ENCODE measurements at places on chromosomes 1 and 21. TPM values are rescaled to one million over a fixed set of nuclear protein-coding genes. Genes with fewer than 3 reads are reported as not detected.
A peak's percentile ranks its signal among the peaks of the same experiment; 100 is the strongest.

Gene TTC34
- total RNA-seq: 0.42 TPM

Gene FCRL1
- total RNA-seq: not detected

Gene BGLAP
- total RNA-seq: 2.7 TPM

Gene S100A14
- total RNA-seq: 1.8 TPM

Gene KCNJ10
- total RNA-seq: 0.07 TPM

DNA sequence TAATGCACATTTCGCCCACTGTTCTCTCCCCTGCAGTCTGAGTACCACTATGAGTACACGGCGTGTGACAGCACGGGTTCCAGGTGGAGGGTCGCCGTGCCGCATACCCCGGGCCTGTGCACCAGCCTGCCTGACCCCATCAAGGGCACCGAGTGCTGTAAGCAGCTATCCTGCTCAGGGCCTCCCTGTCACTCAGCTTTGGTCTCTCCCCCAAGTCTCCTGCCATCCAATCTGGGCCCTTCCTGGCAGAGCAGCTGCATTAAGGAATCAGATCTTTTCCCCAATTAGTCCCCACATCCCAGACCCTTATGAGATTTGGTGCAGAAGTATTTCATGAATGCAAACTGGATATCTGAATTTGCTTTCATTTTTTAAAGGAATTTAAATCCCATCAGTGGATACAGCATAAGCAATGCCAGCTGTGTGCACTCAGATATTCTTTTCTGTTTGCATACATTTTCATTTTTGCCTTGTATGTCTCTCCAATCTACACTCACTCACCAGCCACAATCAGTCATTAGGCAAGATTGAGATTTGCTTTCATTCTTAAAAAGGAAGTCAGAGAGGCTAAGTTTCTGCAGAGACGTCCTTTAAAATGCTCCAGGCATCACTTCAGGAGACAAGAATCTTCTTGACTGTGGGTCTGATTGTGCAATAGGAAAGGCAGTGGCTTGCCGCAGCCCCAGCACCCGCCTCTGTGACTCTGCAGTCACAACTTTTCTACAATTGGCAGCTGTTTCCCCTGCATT is 48.1 kb downstream of the ELAPOR1 start:
- DNase-seq: peak; percentile 42

DNA sequence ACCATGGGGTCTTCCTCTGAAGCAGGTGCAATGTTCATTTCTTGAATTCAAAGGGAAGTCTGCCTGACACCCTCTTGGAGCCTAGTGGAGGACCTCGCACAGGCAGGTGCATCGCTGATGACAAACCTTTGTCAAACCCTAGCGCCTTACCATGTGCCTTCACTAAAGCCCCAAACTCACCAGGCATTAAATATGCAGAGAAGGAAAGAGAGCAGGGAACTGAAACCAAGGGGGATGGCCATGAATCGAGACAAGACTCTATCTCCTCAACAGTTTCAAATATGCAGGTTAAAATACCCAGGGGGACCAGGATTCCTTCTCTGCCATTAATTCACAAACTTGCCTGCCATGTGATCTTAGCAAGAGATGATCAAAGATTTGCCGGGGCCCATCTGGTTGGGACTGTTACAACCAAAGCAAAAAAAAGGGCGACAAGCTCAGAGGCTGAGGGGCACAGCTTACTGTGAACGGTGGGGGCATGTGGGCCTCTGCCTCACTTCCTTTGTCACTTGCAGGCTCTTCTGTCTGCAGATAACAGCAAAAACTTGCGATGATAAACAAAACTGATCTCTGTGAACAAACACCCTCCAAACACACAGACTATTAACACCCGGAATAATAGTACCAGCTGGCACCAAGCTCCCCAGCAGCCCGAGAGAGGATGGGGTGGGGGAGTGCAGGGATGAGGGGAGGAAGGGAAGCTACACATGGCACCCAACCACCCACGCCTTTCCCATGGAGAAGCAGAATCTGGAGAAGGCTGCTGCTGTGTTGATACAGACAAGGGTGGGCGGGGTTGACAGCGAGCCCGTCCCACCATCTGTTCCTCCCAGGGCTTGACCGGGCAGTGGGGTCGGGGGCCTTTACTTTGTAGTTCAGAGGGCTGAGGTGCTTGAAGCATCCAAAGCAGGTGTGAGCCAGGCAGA is 33.9 kb downstream of the TMEM63A start:
- DNase-seq: no peak

GRCh38 chr1:45380730-45381129 is 40.5 kb upstream of the MUTYH start:
- no peak for DNase-seq

DNA sequence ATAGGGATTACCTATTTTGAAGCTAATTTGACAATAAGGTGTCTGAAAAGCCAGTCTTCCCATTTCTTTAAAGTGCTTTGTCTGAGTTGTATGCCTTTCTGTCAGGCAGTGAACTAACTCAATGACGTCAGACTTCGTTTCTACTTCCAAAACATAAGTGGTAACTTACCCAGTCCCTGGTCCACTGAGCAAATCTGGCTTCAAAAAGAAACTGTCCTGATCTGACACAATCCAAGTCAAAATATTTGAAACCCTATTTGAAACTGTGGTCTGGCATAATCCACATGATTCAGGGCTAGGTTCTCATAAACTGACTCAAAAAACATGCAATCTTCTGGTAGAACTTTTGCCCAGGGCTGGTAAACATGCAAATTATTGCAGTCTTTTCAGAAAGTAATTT is 34.0 kb downstream of the DIRAS3 start:
- no peak for DNase-seq

DNA sequence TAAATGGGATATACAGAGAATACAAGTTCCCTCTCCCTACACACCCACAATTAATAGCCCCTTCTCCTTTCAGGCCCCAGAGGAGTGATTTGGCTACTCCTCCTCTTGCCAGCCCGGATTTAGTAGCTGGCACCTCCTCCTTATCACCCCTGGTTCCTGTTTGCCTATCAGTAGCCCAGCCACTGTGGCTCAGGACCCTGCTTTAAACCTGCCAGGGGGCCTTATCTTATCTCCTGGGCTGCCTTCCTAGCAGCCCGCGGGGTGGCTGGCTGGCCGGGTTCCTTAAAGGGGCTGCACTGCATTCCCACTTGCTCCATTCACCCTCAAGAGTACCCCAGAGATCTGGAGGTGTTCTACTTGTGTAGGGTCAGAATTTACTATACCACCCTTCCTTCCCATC is 70.4 kb downstream of the PLEKHA6 start:
- DNase-seq: peak; percentile 57

- DNase-seq: no peak
These were observed 68.8 kb upstream of the LYST start for GRCh38 chr1:235935235-235936225.

- no peak for DNase-seq
These were observed 268.0 kb downstream of the PTGER3 start for GRCh38 chr1:70779571-70779970.

DNA sequence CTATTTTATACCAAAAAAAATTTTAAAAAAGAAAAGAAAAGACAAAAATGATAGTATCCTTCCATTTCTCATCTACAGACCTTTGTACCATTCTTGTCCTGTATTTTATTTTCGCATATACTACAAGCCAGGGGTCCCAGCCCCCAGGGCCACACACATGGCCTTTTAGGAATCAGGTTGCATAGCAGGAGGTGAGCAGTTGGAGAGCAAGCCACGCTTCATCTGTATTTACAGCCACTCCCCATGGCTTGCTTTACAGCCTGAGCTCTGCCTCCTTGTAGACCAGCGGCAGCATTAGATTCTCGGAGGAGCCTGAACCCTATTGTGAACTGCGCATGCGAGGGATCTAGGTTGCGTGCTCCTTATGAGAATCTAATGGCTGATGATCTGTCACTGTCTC is 39.8 kb downstream of the RASSF5 start:
- no peak for DNase-seq

DNA sequence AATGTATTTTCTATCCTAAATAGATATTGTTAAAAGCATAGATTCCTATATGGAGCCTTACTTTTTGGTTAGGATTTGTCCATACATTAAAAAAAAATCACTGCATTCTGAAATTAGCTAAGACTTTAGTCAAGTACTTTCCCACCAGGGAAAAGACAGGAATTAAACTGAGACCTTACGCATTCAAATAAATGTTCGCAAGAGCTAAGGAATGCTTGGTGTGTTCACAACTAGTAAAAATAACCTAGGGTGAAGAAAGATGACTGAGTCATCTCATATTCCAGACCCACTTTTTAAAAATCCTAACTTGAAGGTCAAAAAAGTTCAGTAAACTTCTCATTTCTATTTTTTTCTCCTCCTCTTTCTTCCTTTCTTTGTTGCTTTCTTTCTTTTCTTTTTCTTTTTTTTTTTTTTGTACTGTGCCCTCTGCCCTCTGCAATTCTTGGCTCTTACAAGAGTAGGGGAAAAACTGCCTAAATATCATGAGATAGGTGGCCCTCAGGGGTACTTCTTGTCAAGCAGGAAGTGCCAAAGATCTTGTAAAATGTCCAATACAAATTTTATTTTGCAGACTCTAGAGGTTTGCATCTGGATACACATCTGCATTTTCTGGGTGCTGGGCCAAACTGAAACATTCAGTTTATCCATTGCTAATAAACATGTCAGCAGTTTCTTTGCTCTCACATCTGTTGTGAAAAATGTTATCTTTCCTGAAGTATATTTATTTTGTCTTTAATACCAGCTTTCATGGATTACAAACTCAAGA is 121.4 kb upstream of the GORAB start:
- no peak for DNase-seq

DNA sequence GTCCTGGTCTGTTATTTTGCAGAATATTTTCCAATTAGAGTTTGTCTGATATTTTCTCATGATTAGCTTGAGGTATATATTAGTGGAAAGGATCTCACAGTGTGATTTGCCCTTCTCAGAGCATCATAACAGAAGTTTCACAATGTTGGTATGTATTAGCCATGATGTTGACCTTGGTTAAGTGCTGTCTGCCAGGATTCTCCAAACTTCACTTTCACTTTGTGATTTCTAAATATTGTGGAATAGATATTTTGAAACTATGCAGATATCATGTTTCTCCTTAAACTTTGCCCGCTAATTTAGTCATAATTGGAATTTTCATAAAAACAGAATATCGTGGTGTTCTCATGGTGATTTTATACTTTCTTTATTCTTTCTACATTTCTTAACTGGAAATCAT is 98.0 kb upstream of the DEPDC1 start:
- DNase-seq: no peak

DNA sequence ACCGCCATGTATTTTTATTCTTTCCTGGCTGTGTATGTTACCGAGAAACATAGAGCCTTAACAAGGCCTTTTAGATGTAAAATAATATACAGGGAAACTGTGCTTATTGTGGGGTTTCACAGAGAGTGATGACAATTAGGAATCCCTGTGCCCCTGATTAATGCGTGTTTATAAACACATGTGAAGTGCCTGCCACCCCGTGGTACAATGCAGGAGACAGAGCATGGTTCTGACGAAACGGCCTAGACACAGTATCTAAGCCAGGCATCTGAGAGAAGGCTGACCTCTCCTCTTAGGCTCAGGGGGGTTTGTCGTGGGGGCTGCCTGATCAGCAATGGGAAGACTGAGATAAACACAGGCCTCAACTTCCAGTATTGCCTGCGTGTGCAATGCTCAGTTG is 200.0 kb downstream of the AJAP1 start:
- DNase-seq: no peak

GRCh38 chr1:93180723-93181613 is at the start of gene CCDC18:
TSS of gene CCDC18 (plus strand) at chr1:93180724. CDS start at chr1:93183362, 2,638 bp downstream.
- peak; percentile 19 for DNase-seq

- DNase-seq: no peak
These were observed 116.6 kb upstream of the ZBTB40 start for GRCh38 chr1:22334860-22335550.

DNA sequence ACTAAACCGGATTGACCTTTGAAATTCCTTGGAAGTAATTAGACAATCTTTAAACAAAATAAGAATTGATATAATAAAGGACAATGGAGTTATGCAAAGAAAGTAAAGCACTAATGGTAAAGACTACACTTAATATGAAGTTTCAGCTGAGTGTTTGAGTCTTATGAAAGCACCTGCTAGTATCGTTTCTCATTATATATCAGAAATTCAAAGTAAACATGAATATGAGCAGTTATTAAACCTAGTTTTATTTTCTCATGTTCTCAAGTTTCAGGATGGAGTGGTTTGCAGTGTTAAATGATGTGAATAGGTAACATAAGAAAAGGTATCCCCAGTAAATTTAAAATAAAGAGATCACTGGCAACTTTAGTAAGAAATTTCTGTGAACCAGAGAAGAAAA is 188.6 kb downstream of the ZP4 start:
- no peak for DNase-seq

DNA sequence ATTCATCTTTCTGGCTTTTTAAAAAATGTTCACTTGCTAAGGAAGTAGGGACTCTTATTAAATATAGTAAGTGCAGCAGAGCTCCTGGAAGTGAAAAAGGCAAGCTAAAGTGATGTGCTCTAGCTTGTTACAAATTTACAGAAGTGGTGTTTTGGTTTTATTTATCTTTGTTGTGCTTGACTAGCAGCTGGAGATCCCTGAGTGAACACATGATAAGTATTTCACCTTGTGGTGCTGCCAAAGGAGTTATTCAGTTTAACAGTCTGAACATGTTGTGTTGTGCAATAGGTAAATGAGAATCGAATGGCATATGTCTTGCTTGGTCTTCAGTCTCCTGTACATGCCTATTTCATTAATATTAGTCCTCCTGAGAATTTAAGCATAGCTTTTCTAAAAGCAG is 315.7 kb downstream of the TPR start:
- no peak for DNase-seq

GRCh38 chr21:30695956-30696355 is 22.6 kb downstream of the KRTAP21-3 start:
- DNase-seq: no peak

DNA sequence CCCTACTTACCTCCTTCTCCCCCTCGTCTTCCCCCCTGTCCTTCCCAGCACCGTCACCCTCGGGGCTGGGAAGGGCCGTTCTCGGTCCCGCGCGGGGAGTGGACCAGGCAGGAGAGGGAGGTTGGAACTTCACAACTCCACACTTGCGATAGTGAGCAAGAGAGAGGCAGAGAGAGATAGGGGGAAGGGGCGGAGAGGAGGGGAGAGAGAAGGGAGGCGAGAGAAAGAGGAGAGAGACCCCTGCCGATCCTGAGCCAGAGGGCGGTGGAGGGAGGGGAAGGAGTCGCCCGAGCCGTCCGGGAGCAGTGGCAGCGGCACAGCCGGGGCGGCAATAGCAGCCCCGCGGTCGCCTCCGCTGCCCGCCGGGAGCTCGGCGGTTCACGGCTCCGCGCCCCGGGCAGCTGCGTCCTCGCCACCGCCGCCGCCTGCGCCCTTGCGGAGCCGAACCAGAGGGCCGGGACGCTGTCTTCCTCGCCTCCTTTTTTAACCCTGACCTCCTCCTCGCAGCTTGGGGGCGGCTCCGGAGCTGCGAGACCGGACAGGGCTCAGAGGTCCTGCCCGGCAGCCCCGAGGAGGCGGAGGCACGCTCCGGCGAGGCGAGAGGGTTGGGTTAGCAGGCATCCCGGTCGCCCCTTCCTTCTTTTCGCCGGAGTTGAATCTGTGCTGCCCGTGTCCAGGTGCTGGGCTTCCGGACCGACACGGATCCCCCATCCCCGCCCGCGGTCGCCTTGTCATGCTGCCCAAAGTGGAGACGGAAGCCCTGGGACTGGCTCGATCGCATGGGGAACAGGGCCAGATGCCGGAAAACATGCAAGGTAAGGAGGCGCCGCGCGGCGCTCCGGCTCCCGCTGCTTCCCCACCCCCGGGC is 11.7 kb downstream of the NR5A2 start:
- DNase-seq: peak; percentile 88

GRCh38 chr1:39689635-39690034 is 1.6 kb downstream of the HPCAL4 start:
- DNase-seq: peak; percentile 14

- DNase-seq: no peak
These were observed 57.5 kb upstream of the ETV3 start for GRCh38 chr1:157195521-157196244.
